ENCODE measurements at places on chromosomes 3 and 15.

DNA sequence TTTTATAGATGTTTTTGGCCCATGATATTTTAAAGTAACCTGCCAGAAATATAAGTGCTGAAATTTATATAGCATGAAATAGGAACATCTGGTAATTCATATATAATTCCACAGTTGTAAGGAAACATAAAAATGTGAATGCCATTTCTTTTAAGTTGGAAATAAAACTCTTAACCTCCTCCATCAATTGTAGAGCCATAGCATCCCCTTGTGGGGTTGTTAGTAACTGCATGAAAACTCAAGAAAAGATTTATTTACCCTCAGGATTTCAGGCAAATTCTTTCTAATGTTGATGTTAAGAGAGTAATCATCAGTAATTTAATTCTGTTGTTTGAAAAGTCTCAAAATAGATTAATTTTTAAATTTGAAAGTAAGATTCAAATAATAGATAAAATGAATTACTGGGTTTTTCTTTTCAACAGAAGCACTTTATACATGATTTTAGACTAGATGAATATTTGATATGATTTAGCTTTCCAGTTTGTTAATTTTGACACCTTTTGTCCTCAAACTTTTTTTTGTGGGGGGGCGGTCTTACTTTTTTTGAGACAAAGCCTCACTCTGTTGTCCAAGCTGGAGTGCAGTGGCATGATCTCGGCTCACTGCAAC is 74.7 kb downstream of the RASA2 start:
- peak; percentile 64 for DNase-seq

DNA sequence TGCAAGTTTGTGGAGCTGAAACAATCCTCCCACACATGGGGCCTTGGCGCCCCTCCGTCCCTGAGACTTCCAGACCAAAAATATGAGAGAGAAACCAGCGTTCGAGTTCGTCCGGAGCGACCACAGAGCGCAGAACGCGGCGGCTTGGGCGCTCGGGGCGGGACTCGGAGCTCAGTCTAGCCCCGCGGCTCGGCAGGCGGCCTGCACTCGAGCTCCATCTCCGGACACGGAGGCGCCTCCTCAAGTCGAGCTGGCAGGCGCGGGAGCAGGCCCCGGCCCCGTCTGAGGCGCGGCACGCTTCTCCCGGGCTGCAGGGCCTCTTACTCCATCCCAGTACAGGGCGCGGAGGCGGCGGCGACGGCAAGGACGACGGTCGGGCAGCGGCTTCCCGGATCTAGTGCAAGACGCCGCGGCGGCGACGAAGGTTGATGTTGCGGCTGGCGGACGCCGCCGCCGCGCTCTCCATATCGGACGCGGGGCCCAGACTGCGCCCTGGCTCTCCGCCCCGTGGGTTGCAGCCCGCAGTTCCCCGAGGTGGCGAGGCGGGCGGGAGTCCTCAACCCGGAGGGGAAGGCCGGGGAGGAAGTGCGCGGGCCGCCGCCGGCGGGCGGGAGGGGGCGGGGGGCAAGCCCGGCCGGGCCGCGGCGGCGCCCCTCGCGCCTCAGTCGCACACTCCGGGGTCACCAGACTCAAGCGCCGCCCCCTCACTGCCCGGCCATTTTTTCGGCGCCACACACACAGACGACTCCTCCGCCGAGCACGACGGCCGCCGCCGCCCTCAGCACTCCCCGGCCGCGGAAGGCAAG is 674 bp downstream of the MSL2 start:
- DNase-seq: peak; percentile 55

DNA sequence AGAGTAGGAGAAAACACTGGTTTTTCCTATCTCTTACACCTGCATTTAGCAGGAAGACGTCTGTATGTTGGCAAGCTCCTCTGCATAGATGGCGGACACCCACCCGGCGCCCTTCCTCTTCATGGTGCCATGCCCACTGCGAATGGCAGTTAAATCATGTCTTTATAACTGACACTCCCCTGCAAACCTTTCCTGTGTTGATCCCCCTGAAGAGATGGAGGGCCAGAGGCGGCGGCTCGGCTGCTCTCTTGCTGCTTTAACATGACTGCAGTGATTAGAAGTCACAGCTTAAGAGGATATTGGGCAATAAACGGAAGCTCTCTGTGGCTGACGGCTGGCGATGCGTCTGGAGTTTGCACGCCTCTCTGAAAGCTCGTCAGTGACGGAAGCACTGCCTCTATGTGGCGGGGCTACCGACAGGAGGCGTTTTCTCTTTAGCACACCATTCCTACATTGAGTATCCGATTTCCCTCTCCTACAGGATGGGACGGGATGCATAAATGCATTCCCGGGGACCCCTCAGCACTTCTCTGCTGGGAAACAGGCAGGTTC is 25.5 kb upstream of the SNRPA1 start:
- DNase-seq: no peak

DNA sequence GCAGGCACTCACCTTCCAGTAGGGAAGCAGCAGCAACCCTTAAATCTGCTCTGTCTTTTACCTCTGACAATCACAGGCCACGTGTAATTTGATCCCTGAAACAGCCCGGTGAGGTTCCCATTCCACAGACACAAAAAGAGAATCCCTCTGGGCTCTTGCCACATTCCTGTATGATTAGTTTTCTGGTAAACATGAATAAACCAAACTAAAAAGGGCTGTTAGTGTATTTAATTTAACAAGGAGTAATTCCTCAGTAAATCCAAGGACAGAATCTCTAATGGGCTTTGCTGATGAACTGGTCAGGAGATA is 186.9 kb downstream of the FAM43A start:
- DNase-seq: no peak

DNA sequence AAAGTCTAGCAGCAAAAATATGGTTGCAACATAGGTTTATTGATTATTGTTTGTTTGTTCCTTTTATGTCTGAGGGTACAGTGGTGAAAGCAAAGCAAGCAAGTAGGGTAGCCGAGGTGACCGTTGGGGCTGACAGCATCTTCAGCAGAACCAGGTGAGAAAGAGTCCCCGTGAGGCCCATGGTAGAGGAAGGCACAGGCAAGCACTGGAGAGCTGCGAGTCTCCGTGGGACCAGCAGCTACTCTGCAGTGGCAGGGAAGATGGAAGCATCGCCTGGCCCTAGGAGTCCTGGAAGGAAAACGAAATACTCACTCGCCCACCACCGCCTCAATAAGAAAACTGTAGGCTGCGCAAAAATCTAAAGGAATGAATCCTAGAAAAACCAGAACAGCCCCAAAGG is 25.3 kb upstream of the GABRA5 start:
- DNase-seq: no peak

DNA sequence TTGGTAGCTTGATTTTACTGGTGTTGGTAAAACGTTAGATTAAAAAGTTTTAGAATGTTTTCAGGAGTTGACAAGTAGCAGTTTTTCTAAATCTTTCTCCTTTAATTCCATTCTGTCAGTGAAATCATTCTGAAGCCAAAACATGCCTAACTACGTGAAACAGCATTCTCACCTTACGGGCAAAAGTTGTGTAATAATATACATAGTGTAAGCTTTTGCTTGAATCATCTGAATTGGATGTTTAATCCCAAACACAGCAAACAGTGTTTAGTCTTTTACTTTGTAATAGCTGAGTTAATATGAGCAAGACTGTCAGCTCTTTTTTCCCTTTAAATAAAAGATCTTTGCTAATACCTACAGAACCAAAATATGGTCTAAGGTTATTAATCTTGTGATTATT is 100.6 kb downstream of the CYP19A1 start:
- DNase-seq: no peak

- DNase-seq: no peak
Measured at GRCh38 chr3:178257491-178257890, 278.7 kb upstream of the KCNMB2 start.

DNA sequence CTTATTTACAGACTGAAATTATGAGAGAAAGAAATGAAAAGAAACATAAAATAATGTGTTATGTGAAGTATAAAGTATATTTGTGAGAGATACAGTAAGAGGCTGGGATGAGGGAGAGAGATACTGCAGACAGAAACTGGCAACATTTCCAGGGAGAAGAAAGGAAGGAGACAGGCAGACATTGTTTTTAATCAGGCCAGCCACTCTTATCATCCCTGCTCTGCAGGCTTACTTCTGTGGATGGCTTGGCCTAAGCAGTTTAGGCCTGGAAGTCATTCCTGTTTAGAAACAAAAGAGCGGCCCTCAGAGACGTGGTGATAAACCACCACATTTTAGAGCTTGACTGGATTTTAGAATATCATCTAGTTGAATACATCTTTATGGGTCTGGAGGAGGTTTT is 12.4 kb downstream of the PCCB start:
- no peak for DNase-seq

Data from left renal cortex interstitium (tissue), 4 donors.